ENCODE measurements at places on chromosomes 4 and X.
A peak's percentile ranks its signal among the peaks of the same experiment; 100 is the strongest.

DNA sequence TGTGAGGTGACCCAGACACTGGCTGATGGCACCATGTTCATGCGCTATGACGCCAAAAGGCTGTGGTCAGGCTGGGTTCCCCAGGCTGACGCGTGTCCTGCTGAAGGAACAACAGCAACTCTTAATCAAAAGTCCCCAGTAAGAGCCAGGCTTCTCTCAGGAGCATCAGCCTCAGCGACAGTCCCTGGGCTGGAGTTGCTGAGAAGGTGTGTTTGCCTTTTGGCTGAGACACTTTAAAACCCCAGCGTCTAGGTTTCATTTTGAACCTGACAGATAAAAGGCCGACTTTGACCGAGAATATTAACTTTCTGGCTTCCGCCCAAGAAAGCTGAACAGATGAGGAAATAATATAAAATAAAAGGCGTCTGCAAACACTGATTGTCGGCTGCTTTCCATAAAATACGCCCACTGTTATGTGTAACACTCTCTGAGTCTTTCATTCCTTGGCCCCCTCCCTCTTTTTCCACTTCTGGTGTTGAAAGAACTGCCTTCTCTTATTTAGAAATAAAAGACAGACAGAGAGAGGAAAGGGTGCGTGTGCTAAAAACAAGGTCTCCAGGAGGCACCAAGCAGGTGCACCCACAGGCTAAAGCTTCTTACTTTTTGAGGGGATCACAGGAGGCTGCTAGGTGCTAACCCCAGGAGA, 373.6 kb downstream of the MID1IP1 start:
- peaks cover 5% of the 10 kb centered on the region for H3K4me1 ChIP-seq
- H3K27me3 ChIP-seq = no peaks in the 10 kb centered on the region
- DNase-seq = no peak
- H3K36me3 ChIP-seq = no peaks in the 10 kb centered on the region

DNA sequence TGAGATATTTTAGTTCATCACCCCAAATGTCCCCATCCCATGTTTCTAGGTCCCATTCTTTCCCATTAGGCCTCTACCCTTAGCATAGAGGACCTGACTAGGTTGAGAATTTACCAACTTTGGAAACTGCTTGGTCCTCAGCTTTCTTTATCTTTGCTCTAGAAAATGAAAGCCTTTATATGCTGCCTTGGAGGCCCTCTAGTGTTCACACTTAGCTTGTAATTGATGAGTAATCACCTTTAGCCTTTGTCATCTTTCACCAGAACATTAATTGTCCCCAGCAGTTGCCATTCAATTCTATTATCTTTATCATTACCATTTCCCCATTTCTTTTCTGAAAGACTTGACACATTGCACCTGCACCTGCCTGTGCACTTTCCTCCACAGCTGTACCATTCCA, 589.2 kb upstream of the NR3C2 start:
- no peaks in the 10 kb centered on the region for H3K27me3 ChIP-seq
- H3K27ac ChIP-seq = no peak overlapping the region
- H3K4me3 ChIP-seq = no peak overlapping the region
- H3K36me3 ChIP-seq = no peaks in the 10 kb centered on the region
- no peaks in the 10 kb centered on the region for H3K4me1 ChIP-seq
- no peak for DNase-seq

DNA sequence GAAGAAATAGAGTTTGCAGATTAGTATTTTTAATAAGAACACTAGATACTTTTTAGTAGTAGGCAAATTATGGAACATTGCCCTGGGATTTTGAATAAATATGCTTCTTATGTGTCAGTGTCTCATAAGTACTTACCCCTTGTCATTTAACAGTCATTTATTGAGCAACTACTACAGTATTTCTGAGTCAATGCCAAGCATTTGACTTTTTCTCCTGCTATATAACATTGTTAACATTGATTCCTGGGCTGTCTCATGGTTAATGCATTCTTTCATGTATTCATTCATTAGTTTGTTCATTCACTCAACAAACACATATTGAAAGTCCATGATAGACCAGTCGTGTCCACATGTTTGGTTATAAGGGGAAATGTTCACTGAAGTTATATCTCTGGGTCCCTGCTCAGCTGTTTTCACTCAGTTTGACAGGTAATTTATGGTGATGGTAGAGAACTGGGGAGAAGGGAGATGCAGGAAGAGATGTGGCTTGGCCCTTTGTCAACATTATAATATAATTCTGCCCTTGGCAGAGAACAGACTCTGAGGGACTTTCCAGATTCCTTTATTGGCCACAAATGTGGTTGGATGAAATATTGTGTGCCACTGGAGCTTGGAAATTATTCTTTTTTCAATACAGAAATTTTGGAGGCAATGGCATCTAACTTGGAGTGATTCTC, 49.8 kb downstream of the OSTC start:
- no peaks in the 10 kb centered on the region for H3K4me1 ChIP-seq
- H3K36me3 ChIP-seq = no peaks in the 10 kb centered on the region
- H3K27me3 ChIP-seq = no peaks in the 10 kb centered on the region
- H3K4me3 ChIP-seq = no peak overlapping the region
- DNase-seq = no peak

GRCh38 chr4:153222707-153223426, 18.6 kb downstream of the TRIM2 start:
- H3K27me3 ChIP-seq = no peaks in the 10 kb centered on the region
- DNase-seq = no peak
- peak overlapping the region; percentile 84 for H3K4me3 ChIP-seq
- H3K4me1 ChIP-seq = peaks cover 30% of the 10 kb centered on the region

- no peaks in the 10 kb centered on the region for H3K36me3 ChIP-seq
- no peak overlapping the region for H3K27ac ChIP-seq
- no peaks in the 10 kb centered on the region for H3K27me3 ChIP-seq
These were observed 38.8 kb downstream of the GRIA3 start for GRCh38 chrX:123222920-123223319.

GRCh38 chr4:51997647-51998046, 22.5 kb downstream of the LRRC66 start:
- no peak overlapping the region for H3K27ac ChIP-seq
- H3K4me1 ChIP-seq = no peaks in the 10 kb centered on the region
- no peak for DNase-seq
- H3K36me3 ChIP-seq = no peaks in the 10 kb centered on the region
- no peaks in the 10 kb centered on the region for H3K27me3 ChIP-seq

GRCh38 chr4:113537628-113538027, 223.9 kb downstream of the CAMK2D start:
- no peaks in the 10 kb centered on the region for H3K27me3 ChIP-seq
- peak overlapping the region; percentile 14 for H3K4me3 ChIP-seq
- no peak for DNase-seq
- H3K4me1 ChIP-seq = peaks cover 46% of the 10 kb centered on the region
- H3K36me3 ChIP-seq = no peaks in the 10 kb centered on the region
- H3K27ac ChIP-seq = peak overlapping the region; percentile 60

GRCh38 chrX:130825525-130825924, 77.5 kb downstream of the ENOX2 start:
- no peak overlapping the region for H3K27ac ChIP-seq
- no peaks in the 10 kb centered on the region for H3K4me1 ChIP-seq
- H3K4me3 ChIP-seq = no peak overlapping the region

- no peaks in the 10 kb centered on the region for H3K36me3 ChIP-seq
- DNase-seq = no peak
- H3K4me1 ChIP-seq = no peaks in the 10 kb centered on the region
- no peaks in the 10 kb centered on the region for H3K27me3 ChIP-seq
These were observed 229.5 kb downstream of the NKX6-1 start for GRCh38 chr4:84269536-84270044.

- no peak for DNase-seq
- H3K4me1 ChIP-seq = no peaks in the 10 kb centered on the region
- H3K4me3 ChIP-seq = no peak overlapping the region
- H3K27ac ChIP-seq = no peak overlapping the region
- H3K36me3 ChIP-seq = no peaks in the 10 kb centered on the region
- H3K27me3 ChIP-seq = no peaks in the 10 kb centered on the region
These were observed 60.8 kb downstream of the SHROOM2 start for GRCh38 chrX:9847071-9847470.

- H3K4me1 ChIP-seq = peaks cover 12% of the 10 kb centered on the region
- no peaks in the 10 kb centered on the region for H3K36me3 ChIP-seq
- no peak for DNase-seq
These were observed 9.5 kb downstream of the RNF175 start for GRCh38 chr4:153750197-153750817.

- H3K27ac ChIP-seq = no peak overlapping the region
- no peaks in the 10 kb centered on the region for H3K27me3 ChIP-seq
These were observed 272.8 kb upstream of the PUDP start for GRCh38 chrX:7420717-7421116.

GRCh38 chr4:105666693-105667092, 41.8 kb downstream of the INTS12 start:
- no peak overlapping the region for H3K27ac ChIP-seq
- DNase-seq = no peak
- no peaks in the 10 kb centered on the region for H3K27me3 ChIP-seq
- no peaks in the 10 kb centered on the region for H3K36me3 ChIP-seq

- no peaks in the 10 kb centered on the region for H3K27me3 ChIP-seq
- peak within 1 kb of the TSS; percentile 84 for H3K4me3 ChIP-seq
- H3K36me3 ChIP-seq = no peaks in the 10 kb centered on the region
- H3K27ac ChIP-seq = peak within 1 kb of the TSS; percentile 77
- DNase-seq = no peak
These were observed at the start of gene SLC35A2 for GRCh38 chrX:48911412-48912182. TSS of gene SLC35A2 (minus strand) at chrX:48911646. CDS start at chrX:48911636, 10 bp downstream.

- no peak overlapping the region for H3K27ac ChIP-seq
- no peaks in the 10 kb centered on the region for H3K4me1 ChIP-seq
- H3K36me3 ChIP-seq = no peaks in the 10 kb centered on the region
- no peak for DNase-seq
- no peak overlapping the region for H3K4me3 ChIP-seq
These were observed 117.9 kb upstream of the FAM9B start for GRCh38 chrX:9151772-9152307.

DNA sequence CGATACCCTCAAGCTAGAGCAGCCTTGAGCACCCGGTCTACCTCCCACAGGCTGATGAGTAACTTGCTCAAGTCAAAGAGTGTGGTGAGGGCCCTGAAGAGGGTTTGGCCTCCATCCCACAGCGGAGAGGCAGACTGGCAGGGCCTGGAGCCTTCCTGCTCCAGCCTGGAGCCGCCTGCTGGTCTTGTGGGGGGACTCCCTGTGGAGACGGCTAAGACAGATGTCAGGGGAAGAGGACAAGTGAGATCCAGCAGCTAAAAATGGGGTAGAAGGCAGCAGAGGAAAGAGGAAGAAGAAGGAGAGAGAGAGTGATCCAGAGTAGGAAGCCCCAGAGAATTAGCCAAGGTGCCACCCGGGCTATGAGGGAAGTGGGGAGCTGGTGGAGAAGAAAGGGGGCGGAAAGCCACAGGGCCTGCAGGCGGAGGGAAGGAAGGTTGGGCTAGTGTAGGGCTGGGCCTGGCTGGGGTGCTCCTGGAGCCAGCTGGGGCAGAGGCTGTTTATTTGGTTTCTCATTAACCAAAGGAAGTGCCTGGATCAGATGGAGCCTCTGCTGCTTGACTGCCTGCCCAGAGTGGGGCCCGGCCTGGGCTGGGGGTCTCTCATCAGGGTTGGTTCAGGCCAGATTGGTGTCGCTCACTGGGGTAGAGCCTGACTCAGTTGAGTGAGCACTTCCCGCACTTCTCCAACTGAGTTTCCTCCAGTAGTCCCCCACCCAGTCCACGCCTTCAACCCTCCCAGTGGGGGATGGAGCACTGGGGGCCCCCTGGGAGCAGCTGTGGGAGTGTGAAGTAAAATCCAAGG, 14.2 kb downstream of the EFNB1 start:
- peaks cover 9% of the 10 kb centered on the region for H3K36me3 ChIP-seq
- no peak overlapping the region for H3K4me3 ChIP-seq
- no peak for DNase-seq
- no peaks in the 10 kb centered on the region for H3K4me1 ChIP-seq
- H3K27me3 ChIP-seq = no peaks in the 10 kb centered on the region

DNA sequence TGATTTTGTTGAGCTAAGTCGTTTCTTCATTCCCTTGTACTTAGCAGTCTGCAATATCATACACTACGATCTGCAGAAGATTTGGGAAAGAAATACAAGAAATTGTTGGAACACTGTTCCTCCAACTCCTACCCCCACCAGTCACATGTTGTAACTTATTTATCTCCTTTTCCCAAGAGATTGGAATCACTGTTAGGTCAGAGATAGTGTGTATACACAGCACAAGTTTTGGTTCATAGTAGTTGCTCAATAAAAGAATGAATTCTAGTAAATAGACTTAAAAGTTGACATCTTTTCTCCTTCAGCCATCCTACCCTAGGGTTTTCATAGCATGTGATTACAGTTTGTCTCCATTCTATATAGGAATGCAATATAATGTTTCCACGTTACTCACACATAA, 68.8 kb downstream of the ARFIP1 start:
- no peak overlapping the region for H3K4me3 ChIP-seq
- H3K4me1 ChIP-seq = peaks cover 7% of the 10 kb centered on the region
- DNase-seq = no peak

DNA sequence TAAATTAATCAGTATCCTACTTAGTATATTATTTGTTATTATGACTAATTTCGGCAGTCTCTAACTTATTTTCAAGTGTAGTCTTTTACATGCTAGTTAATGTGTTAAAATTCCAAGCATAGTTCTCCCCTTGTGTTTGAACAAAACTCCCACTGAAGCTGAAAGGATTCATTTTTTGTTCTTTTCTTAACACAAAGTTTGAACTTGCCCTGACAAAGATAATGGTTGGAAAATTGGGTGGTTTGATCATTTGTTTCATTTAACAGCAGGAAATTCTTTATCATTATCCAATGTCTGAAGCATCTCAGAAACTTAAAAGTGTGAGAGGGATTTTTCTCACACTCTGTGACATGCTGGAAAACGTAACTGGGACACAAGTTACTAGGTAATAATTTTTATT, 36.0 kb downstream of the INTU start:
- no peak overlapping the region for H3K4me3 ChIP-seq
- H3K36me3 ChIP-seq = no peaks in the 10 kb centered on the region
- DNase-seq = no peak
- H3K27ac ChIP-seq = no peak overlapping the region
- no peaks in the 10 kb centered on the region for H3K27me3 ChIP-seq

- no peak overlapping the region for H3K27ac ChIP-seq
- H3K36me3 ChIP-seq = no peaks in the 10 kb centered on the region
- no peak overlapping the region for H3K4me3 ChIP-seq
- H3K4me1 ChIP-seq = no peaks in the 10 kb centered on the region
These were observed 83.4 kb upstream of the S100G start for GRCh38 chrX:16566571-16566970.

- H3K27me3 ChIP-seq = no peaks in the 10 kb centered on the region
- no peaks in the 10 kb centered on the region for H3K36me3 ChIP-seq
- H3K27ac ChIP-seq = no peak overlapping the region
- no peak for DNase-seq
These were observed 301.1 kb downstream of the FRMPD4 start for GRCh38 chrX:12439416-12439815.

- no peak for DNase-seq
- H3K27me3 ChIP-seq = no peaks in the 10 kb centered on the region
- H3K4me1 ChIP-seq = no peaks in the 10 kb centered on the region
- H3K4me3 ChIP-seq = no peak overlapping the region
- no peaks in the 10 kb centered on the region for H3K36me3 ChIP-seq
These were observed 60.4 kb downstream of the CASP3 start for GRCh38 chr4:184588893-184589292.

GRCh38 chr4:6231663-6232165, 31.4 kb upstream of the JAKMIP1 start:
- H3K36me3 ChIP-seq = no peaks in the 10 kb centered on the region
- no peaks in the 10 kb centered on the region for H3K27me3 ChIP-seq
- no peak overlapping the region for H3K27ac ChIP-seq

- no peaks in the 10 kb centered on the region for H3K27me3 ChIP-seq
- H3K27ac ChIP-seq = no peak overlapping the region
- peaks cover 9% of the 10 kb centered on the region for H3K4me1 ChIP-seq
- H3K36me3 ChIP-seq = no peaks in the 10 kb centered on the region
These were observed 61.1 kb downstream of the FAM13A start for GRCh38 chr4:88995874-88996273.

- H3K36me3 ChIP-seq = no peaks in the 10 kb centered on the region
- no peaks in the 10 kb centered on the region for H3K4me1 ChIP-seq
These were observed 63.1 kb downstream of the SLC10A7 start for GRCh38 chr4:146458594-146458993.

Measured in thoracic aorta (tissue), 2 donors.